ENCODE measurements at places on chromosomes 7 and 10.

DNA sequence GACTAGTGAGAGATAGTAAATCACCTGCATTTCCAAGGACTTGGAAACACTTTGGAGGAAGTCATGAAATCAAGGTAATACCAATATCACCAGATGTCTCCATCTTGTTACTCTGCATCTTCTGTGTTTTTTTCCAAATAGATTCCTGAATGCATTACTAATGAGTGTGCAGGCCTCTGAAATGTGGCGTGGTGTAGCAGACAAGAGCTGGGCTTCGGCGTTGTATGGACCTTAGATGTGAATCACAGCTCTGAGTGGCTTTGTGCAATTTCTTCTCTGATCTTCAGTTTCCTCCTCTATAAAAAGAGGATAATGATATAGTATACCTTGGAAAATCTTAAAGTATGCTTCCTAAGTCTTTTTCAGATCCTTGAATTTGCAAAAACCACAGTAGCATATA is 9.6 kb upstream of the MYPN start:
- no peak for DNase-seq

- DNase-seq, result peak; percentile 46
Measured at GRCh38 chr7:27115221-27116026, 12.9 kb upstream of the HOXA2 start.

DNA sequence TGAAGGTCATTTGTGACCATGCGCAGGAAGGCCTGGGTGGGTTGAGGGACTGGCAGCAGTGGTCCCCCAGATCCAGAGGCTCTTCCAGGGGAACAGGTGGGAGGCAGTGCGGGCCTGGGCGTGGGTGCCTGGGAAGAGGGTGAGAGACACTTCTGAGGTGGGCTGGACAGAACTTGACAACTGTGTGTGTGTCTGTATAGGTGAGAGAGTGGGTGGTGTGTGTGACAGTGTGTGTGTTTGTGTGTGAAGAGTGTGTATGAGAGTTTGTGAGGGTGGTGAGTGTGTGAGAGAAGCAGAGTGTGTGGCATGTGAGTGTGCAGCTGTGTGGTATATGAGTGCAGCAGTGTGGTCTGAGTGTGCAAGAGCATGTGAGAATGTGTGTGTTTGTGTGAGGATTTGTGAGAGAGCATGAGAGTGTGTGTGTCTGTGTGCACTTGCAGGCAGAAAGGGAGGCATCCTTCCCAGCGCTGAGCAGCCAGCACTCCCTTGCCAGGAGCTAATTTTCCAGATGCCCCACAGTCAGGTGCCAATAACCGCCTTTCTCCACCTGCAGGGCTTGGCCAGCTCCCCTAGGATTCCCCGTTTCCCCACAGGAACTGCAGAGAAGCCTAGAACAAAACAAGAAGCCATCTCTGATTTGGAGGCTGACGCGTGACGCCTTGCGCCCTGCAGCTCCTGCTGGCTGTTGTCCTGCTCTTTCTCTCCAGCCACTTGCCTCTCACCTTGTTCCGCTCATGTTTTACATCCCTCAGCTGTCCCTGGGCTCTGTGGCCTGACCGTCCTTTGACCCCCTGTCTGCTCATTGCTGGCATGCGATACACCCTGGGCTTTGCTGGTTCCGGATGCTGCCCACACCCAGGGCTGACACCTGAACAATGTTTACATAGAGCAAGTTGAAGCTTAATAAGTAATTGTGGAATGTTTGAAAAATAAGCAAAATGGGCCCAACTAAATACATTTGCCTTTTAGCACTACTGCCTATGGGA is 88.0 kb downstream of the TMEM178B start:
- no peak for DNase-seq

GRCh38 chr7:15757041-15758000 is 70.8 kb upstream of the MEOX2 start:
- DNase-seq, result no peak

All from progenitor cell of endocrine pancreas (in vitro differentiated cells).